ENCODE measurements at places on chromosomes 2 and 18. TPM values are rescaled to one million over a fixed set of nuclear protein-coding genes. Genes with fewer than 3 reads are reported as not detected.

DNA sequence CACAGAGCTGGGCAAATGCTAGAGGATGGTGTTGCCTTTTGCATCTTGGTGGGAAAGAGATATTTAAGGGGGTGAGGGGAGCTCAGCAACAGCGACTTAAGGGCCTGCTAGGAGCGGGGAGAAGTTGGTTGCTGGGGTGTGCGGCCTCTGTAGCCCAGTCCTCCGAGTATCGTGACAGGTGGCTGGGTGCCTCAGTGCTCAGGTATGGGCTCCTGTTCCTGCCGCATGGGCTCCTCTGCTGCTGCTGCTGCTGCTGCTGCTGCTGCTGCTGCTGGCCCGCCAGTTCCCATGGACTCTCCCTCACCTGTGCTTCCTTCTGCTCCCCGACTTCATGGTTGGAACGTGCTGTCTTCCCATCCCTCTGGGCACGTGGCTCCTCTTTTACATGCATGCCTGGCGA lies 22.0 kb downstream of the AGAP1 start:
- DNase-seq = no peak

GRCh38 chr2:151575338-151575737 lies 158.9 kb downstream of the NEB start:
- no peak for DNase-seq

Gene NYAP2
- not detected for total RNA-seq

Gene KLHL14
- 0.43 TPM for total RNA-seq
